ENCODE measurements at places on chromosomes 1 and 21.

DNA sequence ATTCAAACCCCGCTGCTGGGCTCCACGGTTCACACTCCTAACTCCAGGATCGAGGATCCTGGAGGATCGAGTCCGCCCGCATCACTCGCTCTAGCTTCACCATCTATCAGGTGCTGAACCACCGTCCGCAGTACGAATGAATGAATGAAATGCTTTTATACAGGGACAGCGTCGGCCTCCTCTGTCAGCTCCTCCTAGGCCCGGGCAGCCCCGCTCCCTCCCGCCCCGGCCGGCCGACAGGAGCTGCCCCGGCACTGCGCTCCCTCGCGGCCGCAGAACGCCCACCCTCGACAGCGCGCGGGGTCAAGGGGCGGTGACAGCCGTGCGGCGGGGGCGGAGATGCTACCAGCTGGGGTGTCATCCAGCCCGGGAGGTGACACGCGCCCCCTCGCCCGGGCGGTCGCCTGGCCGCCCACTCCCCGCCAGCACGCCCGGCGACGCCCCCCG lies 520 bp downstream of the ZBTB17 start:
- DNase-seq: peak; percentile 88

GRCh38 chr1:57632401-57632800 lies 208.5 kb upstream of the DAB1 start:
- no peak for DNase-seq

- no peak for DNase-seq
Observed at GRCh38 chr1:93995837-93996536, 86.8 kb upstream of the GCLM start.

DNA sequence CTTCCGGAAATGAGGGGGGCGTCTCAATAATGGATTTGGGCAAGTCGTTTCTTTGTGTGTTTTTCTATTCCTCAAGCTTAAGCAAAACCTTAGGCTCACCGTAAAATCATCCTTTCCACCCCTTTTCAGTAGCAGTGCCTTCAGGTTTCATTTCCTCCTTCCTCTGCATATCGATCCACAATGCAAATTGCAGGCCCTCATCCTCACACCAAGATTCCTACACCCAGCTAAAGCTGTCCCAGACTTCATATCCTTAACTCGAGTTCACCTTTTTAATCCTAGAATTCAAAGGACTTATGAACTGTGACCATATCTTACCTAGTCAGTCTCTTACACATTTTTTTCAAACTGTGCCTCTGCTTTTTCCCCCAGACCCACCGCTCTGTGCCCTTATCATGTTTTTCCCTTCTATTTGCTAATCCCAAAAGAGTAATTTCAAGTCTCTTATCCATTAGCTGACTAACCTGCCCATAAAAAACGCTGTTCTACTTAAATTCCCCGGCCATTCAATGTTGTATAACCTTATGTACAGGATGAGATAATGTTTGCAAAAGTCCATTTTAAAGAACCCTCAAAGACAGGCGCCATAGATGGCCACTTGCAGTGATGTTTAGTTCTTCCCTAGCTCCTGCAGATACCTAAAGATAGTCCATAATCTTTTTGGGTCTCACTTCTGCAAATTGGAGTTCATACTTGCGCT lies 1.5 kb downstream of the AKIRIN1 start:
- DNase-seq: no peak

GRCh38 chr1:231828182-231828920 lies 201.8 kb downstream of the DISC1 start:
- DNase-seq: no peak

DNA sequence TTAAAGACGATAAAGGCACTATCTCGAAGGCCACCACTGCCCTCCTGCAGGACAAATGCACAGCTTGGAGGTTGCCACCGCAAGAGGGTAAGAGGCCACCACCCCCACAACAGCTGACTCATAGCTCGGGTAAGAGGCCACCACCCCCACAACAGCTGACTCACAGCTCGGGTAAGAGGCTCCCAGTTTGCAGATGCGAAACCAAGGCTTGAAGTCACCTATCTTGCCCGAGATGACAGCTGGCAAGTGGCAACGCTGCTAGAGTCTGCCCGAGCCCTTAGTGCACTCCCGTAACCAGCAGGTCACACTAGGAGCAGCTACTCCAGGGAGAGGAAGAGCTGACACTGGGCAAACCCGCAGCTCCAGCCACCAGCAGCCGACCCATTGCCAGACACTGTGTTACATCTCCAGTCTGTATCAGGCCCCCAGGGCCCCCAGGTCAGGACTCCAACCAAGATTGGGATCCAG lies 17.1 kb upstream of the SPSB1 start:
- peak; percentile 75 for DNase-seq

- no peak for DNase-seq
Observed at GRCh38 chr1:60068393-60069045, 5.1 kb downstream of the C1orf87 start.

GRCh38 chr1:77407738-77408375 lies 126.0 kb downstream of the AK5 start:
- no peak for DNase-seq

- no peak for DNase-seq
Observed at GRCh38 chr1:89563957-89564604, 39.5 kb downstream of the LRRC8B start.

DNA sequence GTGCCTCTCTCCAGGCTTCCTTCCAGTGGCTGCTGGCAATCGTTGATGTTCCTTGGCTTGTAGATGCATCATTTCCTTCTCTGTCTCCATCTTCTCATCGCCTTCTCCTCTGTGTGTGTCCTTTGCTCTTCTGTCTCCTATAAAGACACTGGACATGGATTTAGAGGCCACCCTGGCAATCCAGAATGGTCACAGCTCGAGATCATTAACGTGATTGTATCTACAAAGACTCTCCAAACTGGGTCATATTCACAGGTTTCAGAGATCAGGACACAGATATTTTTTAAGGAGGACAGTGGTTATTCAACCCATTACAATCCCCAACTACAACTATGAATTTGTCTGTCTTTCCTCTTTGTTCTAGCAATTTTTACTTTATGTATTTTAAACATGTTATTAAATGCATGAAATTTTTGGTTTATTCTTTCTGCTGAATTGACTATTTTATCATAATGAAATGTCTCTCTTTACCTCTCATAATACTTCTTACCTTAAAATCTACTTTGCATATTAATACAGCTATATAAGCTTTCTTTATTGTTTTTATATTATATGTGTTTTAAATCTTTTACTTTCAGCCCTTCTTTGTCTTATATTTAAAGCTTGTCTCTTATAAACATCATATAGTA lies 22.8 kb downstream of the CR1 start:
- no peak for DNase-seq

GRCh38 chr21:46393451-46393940 lies 65.2 kb upstream of the DIP2A start:
- no peak for DNase-seq

DNA sequence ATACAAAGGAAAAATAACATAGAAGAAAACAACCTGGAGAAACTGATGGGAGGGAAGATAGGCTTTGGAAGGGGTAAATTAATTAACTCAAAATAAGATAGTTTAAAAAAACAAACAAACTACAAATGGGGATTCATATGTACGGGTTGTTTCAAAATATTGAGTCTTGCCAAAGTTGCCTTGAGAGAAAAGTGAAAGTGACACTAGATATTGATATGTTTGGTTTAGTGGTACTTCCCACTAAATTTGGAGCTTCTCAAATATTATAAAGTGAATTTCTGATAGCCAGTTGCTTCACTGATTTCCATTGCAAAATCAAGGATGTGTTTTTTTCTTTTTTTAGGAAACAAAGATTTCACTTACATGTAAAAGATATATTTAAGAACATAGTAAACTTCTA lies 149.5 kb upstream of the RUNX1 start:
- no peak for DNase-seq

DNA sequence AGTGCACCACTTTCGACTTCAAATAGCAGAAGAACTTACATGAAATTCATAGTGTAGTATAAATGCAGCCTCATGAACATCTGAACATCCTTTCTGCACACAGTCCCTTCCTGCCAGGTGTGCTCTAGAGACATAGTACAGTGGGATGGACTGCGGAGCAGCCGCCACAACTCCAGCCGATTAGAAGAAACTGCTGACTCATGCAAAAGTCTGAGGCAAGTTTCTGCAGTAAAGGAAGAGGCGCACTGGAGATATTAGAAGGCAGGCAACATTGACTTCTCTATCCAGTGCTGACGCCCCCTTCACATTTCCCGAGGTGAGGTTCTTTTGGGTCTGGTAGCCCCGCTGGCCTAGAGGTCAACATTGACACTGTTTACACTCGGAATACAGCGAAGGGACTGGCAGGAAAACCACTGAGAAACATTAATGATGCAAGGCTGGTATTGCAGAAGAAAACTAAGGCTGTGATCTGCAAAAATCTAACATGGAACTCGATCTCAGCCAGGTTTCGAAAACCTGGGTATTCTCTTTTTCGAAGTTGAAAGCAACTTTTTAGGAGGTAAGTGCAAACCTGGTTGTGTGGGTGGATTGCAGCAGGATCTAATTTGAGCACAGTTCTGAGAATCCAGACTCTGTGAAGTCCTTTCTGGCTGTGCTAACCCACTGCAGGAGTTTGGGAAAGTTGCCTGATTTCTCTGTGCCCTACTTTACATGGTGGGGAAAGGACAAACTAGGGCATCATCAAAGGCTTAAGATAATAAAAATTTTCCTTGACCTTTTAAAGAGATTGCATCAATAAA lies 90.7 kb downstream of the CDC7 start:
- peak; percentile 13 for DNase-seq

- no peak for DNase-seq
Observed at GRCh38 chr1:34847094-34847493, 12.5 kb downstream of the SMIM12 start.

DNA sequence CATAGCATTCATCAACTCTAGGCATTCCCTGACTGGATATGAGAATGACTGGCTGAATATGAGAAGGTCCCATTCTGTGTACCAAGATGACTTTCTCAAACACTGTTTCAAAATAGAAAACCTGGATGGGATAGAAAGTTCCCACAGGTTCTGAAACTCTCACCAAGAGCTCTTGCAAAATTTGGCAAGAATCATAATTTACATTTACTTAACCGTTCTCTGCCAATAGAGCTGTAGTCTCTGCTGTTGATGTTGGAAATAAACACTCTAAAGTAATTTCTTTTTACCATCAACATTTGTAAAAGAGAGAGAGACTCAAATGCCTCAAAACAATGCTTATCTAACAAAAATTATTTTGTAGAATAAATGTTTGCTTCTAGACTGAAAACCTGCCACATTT lies 221.1 kb downstream of the LMO4 start:
- DNase-seq: no peak

DNA sequence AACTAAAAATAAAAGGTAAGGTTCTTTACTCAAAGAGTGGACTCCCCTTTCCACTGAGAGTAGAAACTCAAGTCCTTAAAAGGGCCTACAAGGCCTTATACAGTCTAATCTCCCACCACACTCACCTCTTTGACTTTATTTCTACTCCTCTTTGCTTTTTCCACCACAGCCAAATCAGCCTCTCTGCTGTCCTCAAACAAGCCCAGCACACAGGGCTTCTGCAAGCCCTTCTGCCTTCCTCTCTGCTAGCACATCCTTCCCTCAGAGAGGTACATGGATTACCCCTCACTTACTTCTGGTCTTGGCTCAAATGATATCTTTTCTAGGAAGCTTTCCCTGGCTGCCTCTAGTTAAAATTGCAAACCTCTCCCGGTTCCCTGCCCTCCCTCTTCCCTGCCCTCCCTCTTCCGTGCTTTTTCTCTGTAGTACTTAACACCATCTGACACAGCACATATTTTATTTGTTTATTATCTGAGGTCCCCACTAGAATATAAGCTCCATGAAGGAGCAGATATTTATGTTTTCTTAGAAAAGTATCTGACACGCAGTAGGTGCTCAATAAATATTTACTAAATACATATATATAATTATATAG lies 1.7 kb downstream of the LYST start:
- no peak for DNase-seq

DNA sequence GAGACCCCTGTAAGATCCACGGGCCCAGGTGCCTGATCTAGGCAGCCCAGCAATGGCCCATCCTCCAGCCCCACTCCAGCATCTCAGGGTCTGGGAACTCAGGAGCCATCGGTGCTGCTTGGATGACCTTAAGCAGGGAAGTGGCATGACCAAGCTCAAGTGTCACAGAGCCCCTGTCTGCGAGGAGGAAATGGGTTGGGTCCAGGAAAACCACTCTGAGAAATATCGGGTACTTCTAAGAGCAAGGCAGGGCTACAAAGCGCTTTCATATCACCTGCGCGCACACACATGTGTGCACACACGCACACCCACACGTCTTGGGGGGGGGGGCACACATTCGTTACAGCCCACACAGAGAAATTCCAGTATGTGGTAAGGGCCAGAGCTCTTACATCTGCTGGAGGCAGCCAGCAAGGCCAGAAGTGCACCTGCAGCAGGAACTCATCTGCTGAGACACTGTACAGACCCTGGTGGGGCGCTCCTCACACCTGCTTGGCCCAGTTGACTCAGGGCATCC lies 32.6 kb upstream of the SPOCD1 start:
- peak; percentile 63 for DNase-seq

GRCh38 chr1:155884031-155884960 lies 24.9 kb downstream of the SYT11 start:
- DNase-seq: no peak

DNA sequence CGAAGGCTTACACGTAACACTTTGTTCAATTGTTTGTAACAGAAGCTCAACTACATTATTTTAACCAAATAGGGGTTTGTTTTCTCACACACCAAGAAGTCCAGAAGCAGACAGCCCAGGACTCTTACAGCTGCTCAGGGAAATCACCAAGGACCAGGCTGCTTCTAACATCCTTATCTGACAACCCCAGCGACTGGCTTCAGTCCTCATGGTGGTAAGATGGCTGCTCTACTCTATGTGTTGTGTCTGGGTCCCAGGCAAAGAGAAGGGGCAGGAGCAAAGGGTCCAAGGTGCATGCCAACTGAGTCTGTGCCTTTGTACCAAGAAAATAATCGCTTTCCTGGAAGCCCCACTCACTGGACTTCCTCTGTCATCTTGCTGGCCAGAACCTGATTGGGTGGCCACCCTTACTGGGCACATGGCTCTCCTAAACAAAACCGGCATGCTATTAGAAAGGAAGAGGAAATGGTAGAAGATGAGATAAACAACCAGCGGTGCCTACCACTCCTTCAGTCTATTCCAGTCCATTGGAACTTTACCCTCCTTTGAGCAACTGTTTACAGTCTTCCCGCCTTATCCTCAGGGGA lies 34.1 kb upstream of the LRRC8D start:
- DNase-seq: no peak

- DNase-seq: no peak
Observed at GRCh38 chr1:94228640-94229375, 8.6 kb downstream of the ARHGAP29 start.

- DNase-seq: no peak
Observed at GRCh38 chr1:108533351-108534083, 26.4 kb upstream of the EEIG2 start.

- no peak for DNase-seq
Observed at GRCh38 chr1:100699744-100700143, 19.8 kb upstream of the VCAM1 start.

DNA sequence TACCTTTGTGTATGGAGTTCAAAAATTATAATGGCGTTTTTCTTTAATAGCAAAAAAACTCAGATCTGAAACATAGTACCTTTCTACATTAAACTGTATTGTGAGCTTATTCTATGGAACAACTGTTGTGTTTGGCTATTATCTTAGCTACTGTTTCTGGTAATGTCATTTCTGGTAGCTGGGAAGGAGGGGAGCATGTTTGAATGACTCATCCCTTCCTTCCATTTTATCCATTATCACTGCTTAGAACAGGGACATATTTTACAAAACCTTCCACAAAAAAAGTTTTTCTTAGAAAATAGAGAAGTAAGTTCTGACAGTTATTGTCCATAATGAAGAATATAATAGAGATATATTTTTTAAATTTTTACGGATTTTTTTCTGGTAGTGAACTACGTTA lies 128.3 kb downstream of the NRDC start:
- DNase-seq: no peak
